Activated T-helper 17 cell treated with anti-CD3 and anti-CD28 coated beads, Interleukin-2, amount 50 U/mL, for 72 hours (primary cell): ENCODE measurements at places on chromosomes 1 and 21.

- no peak for ATAC-seq
Observed at GRCh38 chr21:41763996-41764395, 2.9 kb downstream of the RIPK4 start.

DNA sequence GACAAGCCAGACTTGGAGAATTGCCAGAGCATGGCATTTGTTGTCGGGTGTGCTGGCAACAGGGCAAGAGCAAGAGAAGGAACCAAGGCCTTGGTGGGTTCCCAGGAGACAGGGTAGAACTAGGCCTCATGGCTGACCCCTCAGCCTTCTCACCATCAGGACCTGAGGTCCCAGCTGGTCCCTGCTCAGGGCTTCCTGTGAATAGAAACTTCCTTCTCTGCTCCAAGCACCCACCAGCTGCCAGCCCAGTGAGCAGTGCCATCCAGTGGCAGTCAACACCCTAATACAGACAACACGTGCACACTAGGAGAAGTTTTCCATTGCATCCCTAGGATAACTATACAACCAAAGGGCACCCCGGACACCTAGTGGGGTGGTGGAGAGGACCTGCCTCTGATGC lies 22.8 kb downstream of the S100A6 start:
- ATAC-seq = no peak

DNA sequence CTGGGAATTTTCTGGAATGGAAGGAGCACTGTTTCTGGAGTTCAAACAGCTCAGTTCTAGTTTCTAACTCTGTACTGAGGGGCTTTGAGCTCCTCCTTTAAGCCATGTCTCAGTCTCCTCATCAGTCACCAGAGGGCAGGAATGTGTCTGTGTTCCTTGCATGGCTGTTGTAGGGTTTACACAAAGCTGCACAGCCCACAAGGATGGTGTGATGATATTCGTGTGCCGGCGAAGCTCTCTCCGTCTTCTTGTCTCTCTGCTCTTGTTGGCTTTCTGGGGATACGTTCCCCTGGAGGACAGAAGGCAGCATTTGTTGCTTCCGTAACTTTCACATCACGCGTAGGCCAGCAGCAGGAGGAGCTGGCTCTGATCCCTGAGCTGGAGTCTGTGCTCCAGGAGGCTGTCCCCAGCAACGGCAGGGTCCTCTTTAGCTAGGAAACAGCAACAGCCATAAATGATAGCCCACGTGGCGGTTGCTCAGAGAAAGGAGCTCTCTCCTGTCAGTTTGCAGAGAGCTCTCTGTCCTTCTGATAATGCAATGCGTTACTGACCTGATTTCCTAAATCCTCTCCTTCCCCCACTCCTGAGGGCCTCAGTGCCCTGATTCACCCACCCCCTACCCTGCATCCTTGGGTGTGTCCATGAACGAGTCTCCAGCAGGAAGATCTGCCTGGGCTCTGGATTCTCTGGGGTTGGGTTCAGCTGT lies 189.2 kb upstream of the VAMP3 start:
- no peak for ATAC-seq

DNA sequence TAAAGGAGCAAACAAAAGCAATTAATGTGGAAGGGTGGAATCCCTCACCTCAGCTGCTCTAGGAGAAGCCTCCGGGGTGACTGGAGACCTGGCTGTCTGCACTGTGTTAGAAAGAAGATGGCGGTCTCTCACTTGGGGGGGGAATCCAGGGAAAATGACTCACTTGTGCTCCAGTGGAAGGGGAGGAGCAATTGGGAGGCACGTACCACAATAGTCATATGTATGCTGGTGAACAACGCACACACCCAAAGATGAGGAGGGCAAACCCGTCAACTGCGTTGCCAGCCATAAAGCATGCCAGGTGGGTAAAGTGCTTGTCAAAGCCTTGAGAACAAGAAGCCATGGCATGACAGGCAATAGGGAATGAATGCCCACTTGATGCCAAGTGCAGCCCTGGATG lies 22.1 kb downstream of the PLEKHA6 start:
- no peak for ATAC-seq

DNA sequence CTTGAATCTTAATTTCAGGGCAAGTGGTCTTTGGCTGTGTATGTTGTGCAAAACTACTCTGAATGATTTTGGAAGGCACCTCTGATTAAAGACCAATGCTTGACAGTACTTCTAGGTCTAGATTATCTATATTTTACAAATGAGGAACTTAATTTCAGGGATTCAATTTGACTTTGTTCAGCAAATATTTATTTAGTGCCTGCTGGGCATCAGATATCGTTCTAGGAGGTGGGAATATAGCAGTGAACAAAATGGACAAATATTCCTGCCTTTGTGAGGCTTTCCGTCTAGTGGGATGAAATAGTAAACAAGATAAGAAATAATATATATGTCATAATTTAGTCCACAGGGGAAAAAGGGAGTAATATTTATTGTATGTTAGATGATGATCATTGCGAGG lies 4.7 kb downstream of the ZNF326 start:
- no peak for ATAC-seq

GRCh38 chr1:97245682-97246081 lies 524.1 kb downstream of the PTBP2 start:
- ATAC-seq = no peak

- ATAC-seq = peak; percentile 29
Observed at GRCh38 chr1:32816676-32817158, 441 bp downstream of the YARS1 start.

- no peak for ATAC-seq
Observed at GRCh38 chr1:218880484-218881060, 293.1 kb upstream of the LYPLAL1 start.

DNA sequence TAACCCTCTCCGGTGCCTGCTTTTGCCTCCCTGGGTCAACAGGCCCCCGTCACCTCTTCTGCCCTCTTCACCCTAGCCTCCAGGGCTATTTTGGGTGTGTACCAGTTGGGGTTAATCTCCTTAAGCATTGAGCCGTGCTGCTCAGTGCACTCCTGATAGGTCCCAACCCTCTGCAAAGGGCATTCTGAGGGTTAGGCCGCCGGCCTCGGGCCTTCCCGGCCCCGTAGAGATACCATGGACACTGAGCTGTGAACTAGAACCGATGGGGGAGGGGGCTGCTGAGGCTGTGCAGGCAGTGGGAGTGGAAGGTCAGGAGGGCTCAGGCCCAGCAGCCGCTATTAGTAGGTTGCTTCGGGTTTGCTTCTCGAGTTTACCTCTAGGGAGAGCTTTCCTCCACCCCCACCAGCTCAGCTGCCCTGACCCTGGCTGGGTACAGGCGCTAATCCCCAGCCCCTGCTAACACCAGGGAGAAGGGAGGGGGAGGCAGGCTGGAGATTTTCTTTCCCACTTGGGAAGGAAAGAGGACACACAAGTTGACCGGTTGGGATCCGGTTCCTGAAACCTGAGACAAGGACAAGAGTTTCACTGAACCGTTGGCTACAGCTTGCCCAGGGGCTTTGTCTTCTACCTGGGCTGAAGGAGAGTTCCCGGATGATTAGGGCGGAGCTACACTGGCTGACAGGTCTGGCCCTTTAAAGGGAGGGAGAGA lies 4.8 kb downstream of the LMOD1 start:
- no peak for ATAC-seq

GRCh38 chr1:147171399-147172167 lies 687 bp downstream of the PRKAB2 start:
- no peak for ATAC-seq

GRCh38 chr1:75092141-75092540 lies 42.0 kb upstream of the LHX8 start:
- ATAC-seq = no peak

DNA sequence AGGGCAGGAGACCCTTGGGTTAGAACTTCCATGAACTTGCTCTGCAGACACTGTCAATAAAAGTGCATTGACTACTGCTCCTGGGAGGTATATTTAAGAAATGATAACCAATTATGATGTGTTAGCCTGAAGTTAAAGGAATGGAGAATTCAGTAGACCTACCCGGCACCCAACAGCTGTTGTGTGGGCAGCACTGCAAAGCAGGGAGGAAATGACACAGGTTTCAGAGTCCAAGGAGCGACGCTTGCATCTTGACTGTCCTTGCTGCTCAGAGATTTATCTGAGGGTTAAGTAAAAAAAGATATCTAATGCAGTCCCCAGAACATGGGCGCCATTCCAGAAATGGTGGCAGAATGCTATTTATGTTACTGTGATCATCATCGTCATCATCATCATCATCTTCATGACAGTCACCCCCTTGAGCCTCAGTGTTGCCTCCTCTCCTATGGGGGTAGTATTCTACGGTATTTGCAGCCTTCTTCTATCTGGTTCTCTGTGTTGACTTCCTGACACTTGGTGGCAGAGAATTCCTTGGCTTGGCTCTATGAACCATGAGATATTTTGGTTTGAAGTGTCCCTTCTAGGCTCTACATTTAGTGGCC lies 225.9 kb downstream of the KAZN start:
- no peak for ATAC-seq

DNA sequence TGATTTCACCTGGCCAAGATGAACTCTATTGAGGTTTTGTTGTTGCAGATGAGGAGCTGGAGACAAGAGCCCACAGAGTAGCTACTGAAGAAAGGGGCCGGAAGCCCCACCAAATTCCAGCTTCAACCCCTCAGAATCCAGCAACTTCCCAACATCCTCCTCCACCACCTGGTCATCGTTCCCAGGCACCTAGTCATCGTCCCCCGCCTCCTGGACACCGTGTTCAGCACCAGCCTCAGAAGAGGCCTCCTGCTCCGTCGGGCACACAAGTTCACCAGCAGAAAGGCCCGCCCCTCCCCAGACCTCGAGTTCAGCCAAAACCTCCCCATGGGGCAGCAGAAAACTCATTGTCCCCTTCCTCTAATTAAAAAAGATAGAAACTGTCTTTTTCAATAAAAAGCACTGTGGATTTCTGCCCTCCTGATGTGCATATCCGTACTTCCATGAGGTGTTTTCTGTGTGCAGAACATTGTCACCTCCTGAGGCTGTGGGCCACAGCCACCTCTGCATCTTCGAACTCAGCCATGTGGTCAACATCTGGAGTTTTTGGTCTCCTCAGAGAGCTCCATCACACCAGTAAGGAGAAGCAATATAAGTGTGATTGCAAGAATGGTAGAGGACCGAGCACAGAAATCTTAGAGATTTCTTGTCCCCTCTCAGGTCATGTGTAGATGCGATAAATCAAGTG lies 14.3 kb downstream of the CD2 start:
- no peak for ATAC-seq

GRCh38 chr1:213415691-213416380 lies 364.8 kb downstream of the RPS6KC1 start:
- no peak for ATAC-seq

- no peak for ATAC-seq
Observed at GRCh38 chr1:7614576-7615074, 156.5 kb upstream of the VAMP3 start.

GRCh38 chr21:32184065-32184464 lies 94.8 kb downstream of the MIS18A start:
- no peak for ATAC-seq

DNA sequence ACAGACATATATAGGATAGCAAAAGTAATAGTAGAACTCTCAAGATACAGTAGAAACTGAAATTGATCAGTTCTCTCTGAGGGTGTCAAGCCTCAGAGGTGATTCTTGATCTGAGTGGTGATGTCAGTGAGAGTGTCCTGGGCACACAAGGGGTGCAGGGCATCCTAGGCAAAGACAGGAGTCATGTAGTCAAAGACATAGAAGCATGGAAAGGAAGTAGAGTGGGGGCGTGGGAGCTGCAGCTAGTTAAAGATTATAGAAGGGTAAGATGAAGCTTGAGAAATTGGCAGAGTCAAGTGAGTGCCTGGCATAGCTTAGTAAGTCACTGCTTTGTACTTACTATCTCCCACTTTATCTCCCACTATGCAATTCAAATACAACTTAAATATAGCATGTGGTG lies 22.8 kb downstream of the CDC7 start:
- peak; percentile 90 for ATAC-seq

DNA sequence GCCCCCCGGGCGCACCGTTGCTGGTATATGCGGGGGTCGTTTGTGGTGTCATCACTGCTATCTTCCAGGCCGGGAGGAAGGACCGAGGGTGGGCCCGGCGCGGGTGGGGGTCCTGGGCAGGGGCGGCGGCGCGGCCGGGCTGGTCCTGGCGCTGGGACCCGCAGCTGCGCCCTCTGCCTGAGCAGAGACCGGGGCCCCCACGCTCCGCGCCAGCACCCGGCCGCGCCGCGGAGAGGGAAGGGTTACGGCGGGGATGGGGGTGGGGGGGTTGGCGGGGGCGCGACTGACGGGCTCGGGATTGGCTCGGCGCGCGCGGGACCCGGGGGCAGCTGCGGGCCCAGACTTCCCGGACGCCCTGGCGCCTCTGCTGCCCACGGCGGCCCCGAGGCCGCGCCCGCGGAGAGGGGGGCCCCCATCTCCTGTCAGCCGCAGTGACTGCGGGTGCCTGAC lies 13.8 kb upstream of the SAMD11 start:
- no peak for ATAC-seq

DNA sequence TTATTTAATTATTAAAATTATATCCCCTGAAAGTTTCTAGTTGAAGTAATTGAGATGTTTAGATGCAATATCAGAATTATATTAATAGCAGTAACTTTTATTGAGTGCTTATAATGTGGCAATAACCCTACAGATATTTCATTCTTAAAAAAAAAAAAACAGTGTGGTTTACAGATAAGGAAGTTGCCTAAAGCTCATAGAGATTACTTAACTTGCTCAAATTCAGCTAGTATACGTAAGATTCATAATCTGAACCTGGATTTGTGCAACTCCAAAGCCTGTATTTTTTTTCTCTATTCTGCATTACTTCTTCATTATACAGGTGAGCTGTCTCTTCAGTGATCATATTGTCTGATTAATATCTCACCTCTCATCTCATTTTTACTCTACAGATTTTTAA lies 156.0 kb upstream of the PTBP2 start:
- no peak for ATAC-seq

GRCh38 chr1:224488806-224489499 lies 54.4 kb upstream of the WDR26 start:
- peak; percentile 75 for ATAC-seq

GRCh38 chr21:29002442-29003144 lies 9.9 kb upstream of the LTN1 start:
- peak; percentile 100 for ATAC-seq

- no peak for ATAC-seq
Observed at GRCh38 chr1:109980324-109981003, 4.1 kb upstream of the AHCYL1 start.

- ATAC-seq = no peak
Observed at GRCh38 chr1:77475641-77476040, 193.8 kb downstream of the AK5 start.

- ATAC-seq = no peak
Observed at GRCh38 chr1:200258447-200259375, 151.1 kb downstream of the ZNF281 start.

- no peak for ATAC-seq
Observed at GRCh38 chr1:91650764-91651163, 150.1 kb downstream of the CDC7 start.

GRCh38 chr1:61520401-61520800 lies 204.5 kb downstream of the TM2D1 start:
- ATAC-seq = no peak

- no peak for ATAC-seq
Observed at GRCh38 chr1:22959545-22960360, 12.9 kb downstream of the LACTBL1 start.
